ENCODE measurements at places on chromosomes 2 and 18.

GRCh38 chr2:135424849-135425248 is 106.2 kb downstream of the ZRANB3 start:
- DNase-seq, result no peak

GRCh38 chr2:108858894-108859293 is 72.3 kb downstream of the CCDC138 start:
- no peak for DNase-seq

DNA sequence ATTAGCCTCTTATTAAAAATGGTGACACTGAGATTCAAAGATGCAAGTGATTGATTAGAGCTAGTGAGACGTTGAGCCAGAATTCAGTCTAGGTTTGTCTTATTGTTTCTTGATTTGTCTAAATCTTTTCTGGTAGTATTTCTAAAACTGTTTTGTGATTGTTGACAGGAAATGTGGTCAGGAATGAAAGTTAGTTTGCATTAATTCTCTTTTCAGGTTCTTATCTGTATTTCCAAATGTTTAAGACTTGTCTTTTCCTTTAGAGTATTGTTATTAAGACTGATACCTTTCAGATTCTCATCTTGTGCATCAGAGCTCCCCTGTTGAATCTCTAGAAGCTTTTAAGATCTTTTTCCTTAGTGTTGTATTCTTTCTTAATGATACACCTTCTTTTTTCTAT is 89.3 kb downstream of the MBD5 start:
- no peak for DNase-seq

DNA sequence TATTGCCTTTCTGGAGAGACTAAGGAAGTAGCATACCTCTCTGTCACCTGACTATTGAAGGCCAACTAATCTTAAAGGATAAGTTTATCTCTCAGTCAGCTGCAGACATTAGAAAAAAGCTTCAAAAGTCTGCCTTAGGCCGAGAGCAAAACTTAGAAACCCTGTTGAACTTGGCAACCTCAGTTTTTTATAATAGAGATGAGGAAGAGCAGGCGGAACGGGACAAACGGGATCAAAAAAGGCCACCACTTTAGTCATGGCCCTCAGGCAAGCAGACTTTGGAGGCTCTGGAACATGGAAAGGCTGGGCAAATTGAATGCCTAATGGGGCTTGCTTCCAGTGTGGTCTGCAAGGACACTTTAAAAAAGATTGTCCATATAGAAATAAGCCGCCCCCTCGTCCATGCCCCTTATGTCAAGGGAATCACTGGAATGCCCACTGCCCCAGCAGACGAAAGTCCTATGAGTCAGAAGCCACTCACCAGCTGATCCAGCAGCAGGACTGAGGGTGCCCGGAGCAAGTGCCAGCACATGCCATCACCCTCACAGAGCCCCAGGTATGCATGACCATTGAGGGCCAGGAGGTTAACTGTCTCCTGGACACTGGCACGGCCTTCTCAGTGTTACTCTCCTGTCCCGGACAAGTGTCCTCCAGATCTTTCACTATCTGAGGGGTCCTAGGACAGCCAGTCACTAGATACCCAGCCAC is 61.5 kb upstream of the FAM98A start:
- no peak for DNase-seq

DNA sequence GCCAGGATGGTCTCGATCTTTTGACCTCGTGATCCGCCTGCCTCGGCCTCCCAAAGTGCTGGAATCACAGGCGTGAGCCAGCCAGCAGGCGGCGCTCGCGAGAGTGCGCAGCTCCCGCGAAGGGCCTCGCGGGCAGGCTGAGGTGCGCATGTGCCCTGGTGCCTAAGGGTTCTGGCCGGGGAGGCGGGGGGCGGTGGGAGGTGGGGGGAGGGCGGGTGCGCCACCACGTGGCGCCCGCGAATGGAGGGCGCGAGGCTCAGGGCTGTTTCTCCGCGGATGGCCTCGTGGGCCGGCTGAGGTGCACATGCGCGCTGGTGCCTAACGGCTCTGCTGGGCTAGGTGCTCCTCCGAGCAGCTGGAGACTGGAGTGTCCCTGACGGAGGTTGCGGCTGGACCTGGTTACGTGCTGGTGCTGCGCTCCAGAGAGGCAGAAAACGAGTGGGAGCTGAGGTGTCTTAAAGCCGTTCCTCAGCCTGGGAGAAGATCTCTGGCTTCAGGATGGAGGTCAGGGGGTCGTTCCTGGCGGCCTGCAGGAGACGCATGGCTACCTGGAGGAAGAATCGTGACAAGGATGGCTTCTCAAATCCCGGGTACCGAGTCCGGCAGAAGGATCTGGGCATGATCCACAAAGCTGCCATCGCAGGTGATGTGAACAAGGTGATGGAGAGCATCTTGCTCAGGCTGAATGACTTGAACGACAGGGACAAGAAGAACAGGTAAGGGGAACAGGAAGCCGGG is at the start of gene ANKRD62:
ANKRD62 (plus strand) TSS at position 324 of the 738 bp plus-strand sequence; CDS start at position 499, 175 bp downstream.
- no peak for DNase-seq
